ENCODE measurements at places on chromosomes 13 and 19. TPM values are rescaled to one million over a fixed set of nuclear protein-coding genes. Genes with fewer than 3 reads are reported as not detected.

DNA sequence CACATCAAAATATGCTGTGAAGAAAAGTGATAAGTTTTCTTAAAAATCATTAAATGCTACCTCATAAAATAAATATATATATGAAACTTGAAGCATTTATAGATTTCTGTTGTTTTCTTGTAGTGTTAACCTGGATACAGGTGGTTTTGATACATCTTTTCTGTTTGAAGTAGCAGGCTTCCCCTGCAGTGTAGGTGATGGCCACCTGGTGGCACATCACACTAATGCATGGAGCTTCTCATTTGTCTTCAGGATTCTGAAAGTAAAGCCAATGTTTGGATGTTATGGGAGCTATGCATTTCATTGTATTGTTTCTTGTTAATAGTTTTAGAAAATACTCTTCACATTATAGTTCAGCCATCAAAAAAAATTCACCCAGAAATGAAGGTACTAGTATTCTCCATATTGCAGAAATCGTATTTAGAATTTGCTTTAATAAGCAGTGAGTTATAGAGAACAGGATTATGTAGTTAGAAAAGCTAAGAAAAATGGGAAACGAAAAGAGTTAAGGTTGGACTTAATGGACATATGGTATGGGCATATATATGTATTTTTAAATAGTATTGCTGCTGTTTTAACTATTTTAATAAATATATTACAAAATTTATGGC lies 18.7 kb downstream of the GPR180 start:
- H3K36me3 ChIP-seq: peaks cover 33% of the 10 kb centered on the region
- no peak overlapping the region for H3K4me3 ChIP-seq
- H3K4me1 ChIP-seq: no peaks in the 10 kb centered on the region
- no peak for DNase-seq

DNA sequence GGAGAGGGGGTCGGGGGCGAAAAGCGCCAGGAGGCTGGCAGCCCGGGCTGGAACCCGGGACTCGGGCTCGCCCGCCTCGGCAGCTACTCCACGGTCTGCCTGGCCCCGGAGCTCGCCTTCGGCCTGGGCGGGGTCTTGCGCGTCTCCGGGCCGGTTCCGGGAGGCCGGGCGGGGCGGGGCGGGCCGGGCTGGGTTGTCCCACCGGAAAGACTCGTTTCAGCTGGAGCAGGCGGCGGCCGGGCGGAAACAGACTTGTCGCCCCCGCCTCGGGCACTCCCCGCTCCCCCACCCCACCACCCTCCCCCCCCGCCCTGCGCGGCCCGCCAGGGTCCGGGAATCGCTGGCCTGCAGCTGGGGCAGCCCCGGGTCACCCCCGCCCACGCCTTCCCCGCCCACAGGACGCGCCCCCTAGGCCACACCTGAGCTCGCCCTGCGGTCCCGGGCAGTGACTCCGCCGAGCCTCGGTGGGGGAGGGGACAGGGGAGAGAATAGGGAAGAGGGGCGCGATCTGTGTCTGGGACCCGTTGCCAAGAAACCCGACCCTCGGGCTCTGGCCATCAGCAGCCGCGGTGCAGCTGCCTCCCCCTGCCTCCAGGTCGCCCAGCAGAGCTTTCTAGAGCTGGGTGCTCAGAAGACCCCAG lies 109.4 kb downstream of the KCTD15 start:
- peak overlapping the region; percentile 98 for H3K27ac ChIP-seq
- peaks cover 29% of the 10 kb centered on the region for H3K4me1 ChIP-seq
- DNase-seq: no peak
- H3K27me3 ChIP-seq: no peaks in the 10 kb centered on the region
- H3K4me3 ChIP-seq: peak overlapping the region; percentile 76

ZNF765 gene
- 10.7 TPM for total RNA-seq

- H3K27me3 ChIP-seq: peaks cover 8% of the 10 kb centered on the region
- H3K27ac ChIP-seq: no peak overlapping the region
- no peak overlapping the region for H3K4me3 ChIP-seq
- H3K4me1 ChIP-seq: peaks cover 6% of the 10 kb centered on the region
- peak; percentile 30 for DNase-seq
Measured at GRCh38 chr13:110924639-110924934, 9.7 kb upstream of the ANKRD10 start.

Data from osteocyte (in vitro differentiated cells).